ELR (cell line): ENCODE measurements at places on chromosomes 7 and 10.
A peak's percentile ranks its signal among the peaks of the same experiment; 100 is the strongest.

DNA sequence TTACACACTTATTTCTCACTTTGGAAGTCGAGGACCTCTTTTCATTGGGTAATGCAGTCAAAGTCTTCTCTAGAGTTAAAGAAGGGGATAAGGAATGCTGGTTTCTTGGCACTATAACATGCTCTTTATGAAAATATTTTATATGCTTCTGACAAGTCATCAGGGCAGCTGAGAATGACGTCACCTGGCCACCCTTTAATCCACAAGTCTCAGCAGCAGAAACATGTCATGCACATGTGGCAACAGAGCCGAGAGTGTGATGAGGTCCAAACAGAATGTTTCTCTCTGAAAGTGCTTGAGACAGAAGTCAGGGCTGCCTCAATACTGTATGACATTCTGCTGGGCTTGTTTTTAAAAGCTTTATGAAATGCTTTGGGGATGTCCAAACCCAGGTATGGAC lies 63.5 kb upstream of the C10orf90 start:
- no peak for DNase-seq

- DNase-seq: no peak
Measured at GRCh38 chr7:77740257-77740656, 44.0 kb downstream of the RSBN1L start.

- peak; percentile 50 for DNase-seq
Measured at GRCh38 chr7:116810267-116811116, 51.9 kb upstream of the CAPZA2 start.

GRCh38 chr7:115475761-115476385 lies 554.0 kb downstream of the MDFIC start:
- DNase-seq: no peak

GRCh38 chr10:88800152-88801125 lies 2.1 kb upstream of the LIPM start:
- DNase-seq: no peak

DNA sequence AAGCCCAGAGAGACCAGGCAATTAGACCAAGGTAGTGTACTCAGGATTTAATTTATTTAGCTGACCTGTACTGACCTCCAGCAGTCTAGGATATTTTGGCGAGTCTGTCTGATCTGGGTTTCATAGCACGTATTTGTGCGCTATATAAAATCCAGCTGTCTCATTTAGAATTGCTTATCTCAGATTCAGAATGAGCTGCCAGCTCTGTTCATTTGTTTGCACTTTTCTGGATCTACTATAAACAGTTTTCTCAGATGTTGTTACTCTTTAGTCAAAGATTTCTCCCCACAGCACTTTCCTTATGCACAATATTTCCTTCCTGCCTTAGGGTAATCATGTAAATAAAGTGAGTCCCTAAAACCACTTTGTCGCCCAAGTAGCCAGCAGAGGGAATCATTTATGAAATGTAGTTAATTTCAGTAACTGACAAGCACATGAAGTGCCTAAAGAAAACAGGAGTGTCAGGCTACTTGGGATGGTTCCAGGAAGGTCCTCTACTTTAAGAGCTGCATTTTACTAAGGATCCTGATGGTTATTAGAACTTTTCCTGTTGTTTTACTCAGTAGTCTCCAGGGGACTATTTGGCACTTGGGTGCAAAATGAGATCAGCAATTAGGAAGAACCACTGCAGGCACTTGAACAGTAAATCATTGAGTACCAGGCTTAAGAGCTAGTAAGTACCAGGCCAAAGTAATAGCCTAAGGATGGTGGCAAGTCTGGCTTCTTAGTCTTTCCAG lies 226.4 kb downstream of the TWIST1 start:
- DNase-seq: no peak

DNA sequence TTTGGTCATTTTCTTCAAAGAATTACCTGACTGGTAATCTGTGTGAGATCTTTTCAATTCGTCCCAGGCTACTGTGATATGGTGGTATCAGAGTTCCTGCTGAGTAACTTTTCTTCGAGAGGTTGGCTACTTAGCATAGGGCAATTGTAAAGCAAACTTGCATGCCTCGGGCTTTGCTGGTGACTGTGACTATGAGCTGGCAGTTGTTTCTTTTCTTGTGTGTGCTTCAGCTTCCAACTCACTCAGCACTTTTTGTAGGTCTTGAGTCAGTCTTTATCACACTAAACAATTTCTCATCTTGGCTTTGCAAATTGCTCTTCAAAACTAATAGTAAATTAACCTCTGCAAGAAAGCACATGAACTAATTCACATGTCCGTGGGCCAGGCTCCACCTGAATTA lies 44.3 kb downstream of the PRR15 start:
- DNase-seq: peak; percentile 90

DNA sequence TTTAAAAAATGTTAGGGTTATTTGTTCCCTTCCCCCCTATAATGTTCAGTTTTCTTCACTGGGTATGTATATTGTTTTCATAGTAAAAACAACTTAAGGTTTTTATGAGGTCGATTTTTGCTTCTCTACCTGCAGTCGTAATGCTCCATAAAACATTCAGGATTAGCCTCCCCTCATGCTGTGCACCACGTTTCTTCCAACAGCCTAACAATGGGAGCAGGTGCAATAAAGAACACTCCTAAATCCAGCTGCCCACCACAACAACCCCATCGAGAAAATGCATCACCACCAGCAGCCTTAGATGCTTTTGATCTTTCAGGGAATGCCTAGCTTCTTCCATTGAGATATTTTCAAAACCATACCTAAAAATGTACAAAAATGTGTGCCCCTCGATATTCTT lies 111.1 kb downstream of the ADAM12 start:
- no peak for DNase-seq

- no peak for DNase-seq
Measured at GRCh38 chr7:36874041-36874440, 149.7 kb upstream of the AOAH start.

GRCh38 chr10:36366843-36367242 lies 724.7 kb upstream of the FZD8 start:
- no peak for DNase-seq

DNA sequence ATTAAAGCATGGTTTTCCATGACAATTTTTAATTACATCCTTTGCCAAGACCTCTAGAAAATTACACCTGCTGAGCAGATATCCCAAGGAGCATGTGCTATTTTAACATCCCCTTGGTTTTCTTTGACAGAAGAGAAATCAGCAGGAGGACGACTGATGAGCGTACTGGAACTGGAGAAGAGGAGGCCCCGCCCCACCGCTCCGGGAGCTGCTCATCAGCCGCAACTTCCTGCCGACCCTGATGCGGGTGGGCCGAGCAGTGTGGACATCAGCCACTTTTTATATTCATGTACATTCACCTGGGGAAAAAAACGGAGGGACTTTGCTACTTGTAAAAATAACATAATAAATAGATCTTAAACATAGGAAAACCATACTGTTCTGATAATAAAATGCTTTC lies 54.2 kb downstream of the CDC123 start:
- DNase-seq: no peak

DNA sequence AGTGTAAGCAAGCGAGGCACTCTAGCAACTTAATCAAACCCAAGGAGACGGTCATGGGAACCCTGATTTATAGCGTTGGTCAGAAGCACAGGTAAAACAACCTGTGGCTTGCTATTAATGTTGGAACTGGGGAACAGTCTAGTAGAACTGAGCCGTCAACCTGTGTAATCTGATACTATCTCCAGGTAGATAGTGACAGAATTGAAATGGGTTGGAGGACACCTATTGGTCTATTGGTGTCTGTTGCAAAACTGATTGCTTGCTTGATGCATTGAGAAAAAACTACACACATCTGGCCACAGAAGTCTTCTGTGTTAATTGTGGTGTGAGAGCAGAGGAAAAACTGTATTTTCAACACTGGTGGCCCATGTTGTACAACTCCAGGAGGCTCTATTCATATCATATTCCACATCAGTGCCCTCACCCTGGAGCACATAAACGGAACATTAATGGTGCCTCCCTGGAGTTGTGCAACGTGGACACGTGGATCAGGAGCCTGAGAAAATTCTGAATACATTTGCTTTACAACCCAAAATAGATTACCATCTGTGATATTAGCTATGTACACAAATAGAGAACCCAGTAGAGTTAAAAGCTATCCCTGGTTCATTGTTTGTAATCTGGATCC lies 112.2 kb downstream of the MYO3A start:
- no peak for DNase-seq

GRCh38 chr7:126720232-126720631 lies 532.5 kb downstream of the GRM8 start:
- no peak for DNase-seq

GRCh38 chr7:111049971-111050680 lies 40.8 kb upstream of the LRRN3 start:
- DNase-seq: no peak
